ENCODE measurements at places on chromosomes 13 and 19. TPM values are rescaled to one million over a fixed set of nuclear protein-coding genes. Genes with fewer than 3 reads are reported as not detected.
A peak's percentile ranks its signal among the peaks of the same experiment; 100 is the strongest.

DNA sequence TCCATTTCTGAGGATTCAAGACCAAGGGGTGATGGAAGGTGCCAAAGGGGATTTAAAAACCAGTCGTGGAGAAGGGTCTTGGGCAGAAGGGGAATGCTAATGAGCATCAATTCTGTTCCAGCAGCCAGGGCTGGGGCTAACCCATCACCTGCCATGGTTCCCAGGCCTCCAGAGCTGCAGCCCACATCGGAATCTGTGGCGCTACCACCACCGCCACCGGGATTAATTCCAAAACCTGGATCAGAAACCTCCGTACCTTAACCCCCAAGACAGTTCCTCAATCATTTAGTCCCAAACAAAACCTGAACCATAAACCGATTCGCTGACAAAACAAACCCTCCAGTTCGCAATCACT lies 583 bp downstream of the ZNF615 start:
- DNase-seq, result peak; percentile 36
- H3K4me3 ChIP-seq, result peak overlapping the region; percentile 99
- H3K27me3 ChIP-seq, result no peaks in the 10 kb centered on the region
- H3K27ac ChIP-seq, result no peak overlapping the region
- peaks cover 30% of the 10 kb centered on the region for H3K36me3 ChIP-seq

DNA sequence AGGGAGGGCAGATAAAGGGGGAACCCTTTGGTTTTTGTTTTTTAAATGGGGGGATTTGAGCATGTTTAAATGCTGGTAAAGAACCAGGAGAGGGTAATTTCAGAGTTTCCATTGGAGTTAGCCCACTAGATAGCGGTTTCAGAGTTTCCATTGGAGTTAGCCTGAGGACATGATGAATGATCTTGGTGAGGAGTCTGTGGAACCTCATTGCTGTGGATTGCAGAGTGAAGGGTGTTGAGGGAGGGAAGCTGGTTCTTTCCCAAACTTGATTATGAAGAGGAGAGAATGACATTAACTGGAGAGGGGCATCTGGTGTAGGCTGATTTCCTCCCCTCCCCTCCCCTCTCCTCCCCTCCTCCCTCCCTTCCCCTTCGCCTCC lies 5.0 kb downstream of the WASF3 start:
- H3K36me3 ChIP-seq, result no peaks in the 10 kb centered on the region
- H3K4me1 ChIP-seq, result peaks cover 5% of the 10 kb centered on the region
- DNase-seq, result no peak

DNA sequence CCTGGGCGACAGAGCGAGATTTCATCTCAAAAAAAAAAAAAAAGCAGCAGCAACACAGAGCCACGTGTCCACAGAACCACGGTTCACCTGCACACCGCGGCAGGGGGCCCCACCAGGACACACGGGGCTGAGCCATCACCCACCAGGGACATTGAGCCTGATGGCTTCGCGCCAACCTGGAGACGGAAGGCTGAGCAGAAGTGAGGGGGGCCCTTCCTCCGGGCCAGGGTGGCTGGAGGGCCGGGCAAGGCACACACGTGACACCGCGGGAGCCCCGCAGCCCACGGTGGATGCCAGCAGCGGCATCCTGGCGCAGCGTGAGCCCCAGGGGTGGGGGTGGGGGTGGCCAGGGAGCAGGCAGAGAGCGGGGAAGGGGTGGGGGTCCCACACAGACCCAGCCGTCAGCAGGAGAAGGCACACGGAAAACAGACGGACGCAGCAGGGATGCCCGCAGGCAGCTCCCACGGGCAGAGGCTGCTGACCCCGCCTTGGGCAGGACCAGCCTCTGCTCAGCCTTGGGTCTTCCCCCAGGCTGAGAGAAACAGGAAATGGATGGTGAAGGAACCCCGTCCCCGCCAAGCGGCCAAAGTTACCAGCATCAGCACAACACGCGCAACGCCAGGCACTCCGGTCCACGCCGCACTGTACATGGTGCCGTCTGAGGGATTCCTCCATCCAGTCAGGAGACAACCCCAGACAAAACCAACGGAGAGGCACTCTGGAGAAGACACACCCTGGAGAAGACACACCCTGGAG lies 33.6 kb downstream of the SBNO2 start:
- peaks cover 30% of the 10 kb centered on the region for H3K36me3 ChIP-seq
- no peak for DNase-seq
- H3K27ac ChIP-seq, result no peak overlapping the region
- H3K4me3 ChIP-seq, result no peak overlapping the region

- H3K36me3 ChIP-seq, result no peaks in the 10 kb centered on the region
- no peak overlapping the region for H3K27ac ChIP-seq
- DNase-seq, result no peak
Measured at GRCh38 chr13:88005188-88005587, 334.0 kb downstream of the SLITRK5 start.

GRCh38 chr19:33558151-33558550 lies 36.6 kb upstream of the PEPD start:
- no peaks in the 10 kb centered on the region for H3K4me1 ChIP-seq

DNA sequence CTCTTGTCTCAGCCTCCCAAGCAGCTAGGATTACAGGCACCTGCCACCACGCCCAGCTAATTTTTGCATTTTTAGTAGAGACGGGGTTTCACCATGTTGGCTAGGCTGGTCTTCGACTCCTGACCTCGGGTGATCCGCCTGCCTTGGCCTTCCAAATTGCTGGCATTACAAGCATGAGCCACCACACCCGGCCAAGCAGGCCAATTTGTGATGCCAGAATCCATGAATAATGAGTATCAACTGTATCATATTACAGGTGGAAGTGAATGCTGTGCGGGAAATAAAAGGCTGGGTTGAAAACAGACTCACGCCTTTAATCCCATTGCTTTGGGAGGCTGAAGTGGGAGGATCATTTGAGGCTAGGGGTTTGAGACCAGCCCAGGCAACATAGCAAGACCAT lies 3.6 kb upstream of the NFILZ start:
- no peaks in the 10 kb centered on the region for H3K4me1 ChIP-seq
- no peak for DNase-seq
- no peak overlapping the region for H3K4me3 ChIP-seq
- no peak overlapping the region for H3K27ac ChIP-seq
- H3K27me3 ChIP-seq, result no peaks in the 10 kb centered on the region
- no peaks in the 10 kb centered on the region for H3K36me3 ChIP-seq

CASP14 gene
- not detected for total RNA-seq

FPR1 gene
- not detected for total RNA-seq

MADCAM1 gene
- 1.2 TPM for total RNA-seq

S1PR4 gene
- total RNA-seq, result not detected

NTN5 gene
- total RNA-seq, result 0.33 TPM

All from H9 (cell line).